ENCODE measurements at places on chromosomes 7 and 10.

- no peak for DNase-seq
Observed at GRCh38 chr10:89442289-89442688, 27.9 kb downstream of the IFIT5 start.

DNA sequence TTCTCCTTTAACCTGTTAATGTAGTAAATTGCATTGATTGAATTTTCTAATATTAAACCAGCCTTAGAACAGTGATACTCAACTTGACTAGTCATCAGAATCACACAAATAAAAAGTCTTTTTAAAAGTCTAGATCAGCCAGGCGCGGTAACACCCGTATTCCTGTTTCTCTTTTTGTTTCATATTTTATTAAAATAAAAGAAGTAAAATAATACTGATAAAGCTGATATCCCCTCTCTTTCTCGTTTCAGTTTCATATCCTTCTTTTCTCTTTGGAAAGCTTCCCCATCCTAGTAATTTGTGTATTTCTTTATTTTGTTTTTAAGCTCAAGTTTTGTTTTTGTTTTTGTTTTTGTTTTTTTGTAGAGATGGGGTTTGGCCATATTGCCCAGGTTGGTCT, 9.3 kb downstream of the SMO start:
- no peak for DNase-seq

DNA sequence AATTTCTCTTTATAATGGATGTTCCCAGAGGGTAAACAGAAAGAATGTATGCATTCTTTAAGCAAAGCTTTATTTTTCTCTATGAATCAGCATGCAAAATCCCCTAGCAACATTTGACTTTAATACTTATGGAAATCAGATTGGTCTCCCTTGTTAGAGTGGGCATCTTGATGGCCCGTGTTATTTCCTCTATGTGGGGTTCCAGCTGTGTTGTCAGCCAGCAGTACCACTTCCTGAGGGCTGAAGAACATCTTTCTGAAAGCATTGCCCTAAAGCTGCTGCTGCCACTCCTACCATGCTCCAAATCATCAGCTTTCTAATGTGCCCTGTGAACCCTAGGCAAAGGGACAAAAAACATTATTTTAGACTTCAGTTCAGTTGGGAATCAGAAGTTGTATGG, 70.4 kb upstream of the HECTD2 start:
- DNase-seq, result no peak

DNA sequence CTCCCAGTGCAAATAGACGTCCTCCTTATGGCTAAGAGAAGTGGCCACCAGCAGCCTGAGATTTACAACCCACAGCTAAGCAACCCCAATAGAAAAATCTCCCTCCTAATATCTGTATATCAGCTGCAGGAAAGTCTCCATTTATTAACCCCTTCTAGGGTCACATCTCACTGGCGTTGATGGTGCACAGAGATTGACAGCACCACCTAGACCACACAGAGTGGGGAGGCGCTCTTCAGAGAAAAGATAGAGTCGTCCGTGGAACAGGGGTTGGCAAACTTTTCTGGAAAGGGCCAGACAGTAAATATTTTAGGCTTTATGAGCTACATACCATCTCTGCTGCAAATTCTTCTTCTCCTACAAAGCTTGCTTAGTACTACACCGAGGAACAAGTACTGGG, 60.0 kb downstream of the NAMPT start:
- DNase-seq, result no peak

GRCh38 chr7:50588937-50589336, 23.7 kb upstream of the DDC start:
- no peak for DNase-seq

GRCh38 chr10:36730316-36730715, 395.1 kb upstream of the ANKRD30A start:
- DNase-seq, result no peak

DNA sequence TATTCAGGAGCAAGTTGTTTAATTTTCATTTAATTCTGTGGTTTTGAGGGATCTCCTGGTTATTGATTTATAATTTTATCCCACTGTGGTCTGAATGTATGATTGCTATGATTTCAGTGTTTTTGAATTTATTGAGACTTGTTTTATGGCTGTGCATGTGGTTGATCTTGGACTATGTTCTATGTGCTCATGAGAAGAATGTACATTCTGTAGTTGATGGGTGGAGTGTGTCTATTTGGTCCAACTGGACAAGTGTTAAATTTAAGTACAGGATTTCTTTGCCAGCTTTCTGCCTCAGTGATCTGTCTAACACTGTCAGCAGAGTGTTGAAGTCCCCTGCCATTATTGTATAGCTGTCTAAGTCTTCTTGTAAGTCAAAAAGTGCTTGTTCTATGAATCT, 34.8 kb upstream of the KIF5B start:
- no peak for DNase-seq

DNA sequence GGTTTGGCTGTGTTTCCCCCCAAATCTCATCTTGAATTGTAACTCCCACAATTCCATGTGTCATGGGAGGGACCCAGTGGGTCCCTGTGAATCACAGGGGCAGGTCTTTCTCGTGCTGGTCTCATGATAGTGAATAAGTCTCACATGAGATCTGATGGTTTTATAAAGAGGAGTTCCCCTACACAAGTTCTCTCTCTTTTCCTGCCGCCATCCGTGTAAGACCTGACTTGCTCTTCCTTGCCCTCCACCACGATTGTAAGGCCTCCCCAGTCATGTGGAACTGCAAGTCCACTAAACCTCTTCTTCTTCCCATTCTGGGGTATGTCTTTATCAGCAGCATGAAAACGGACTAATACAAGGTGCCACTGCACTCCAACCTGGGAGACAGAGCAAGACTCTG, 329.2 kb downstream of the TNS3 start:
- DNase-seq, result no peak

- no peak for DNase-seq
Observed at GRCh38 chr7:86963599-86964230, 95.7 kb downstream of the ELAPOR2 start.

DNA sequence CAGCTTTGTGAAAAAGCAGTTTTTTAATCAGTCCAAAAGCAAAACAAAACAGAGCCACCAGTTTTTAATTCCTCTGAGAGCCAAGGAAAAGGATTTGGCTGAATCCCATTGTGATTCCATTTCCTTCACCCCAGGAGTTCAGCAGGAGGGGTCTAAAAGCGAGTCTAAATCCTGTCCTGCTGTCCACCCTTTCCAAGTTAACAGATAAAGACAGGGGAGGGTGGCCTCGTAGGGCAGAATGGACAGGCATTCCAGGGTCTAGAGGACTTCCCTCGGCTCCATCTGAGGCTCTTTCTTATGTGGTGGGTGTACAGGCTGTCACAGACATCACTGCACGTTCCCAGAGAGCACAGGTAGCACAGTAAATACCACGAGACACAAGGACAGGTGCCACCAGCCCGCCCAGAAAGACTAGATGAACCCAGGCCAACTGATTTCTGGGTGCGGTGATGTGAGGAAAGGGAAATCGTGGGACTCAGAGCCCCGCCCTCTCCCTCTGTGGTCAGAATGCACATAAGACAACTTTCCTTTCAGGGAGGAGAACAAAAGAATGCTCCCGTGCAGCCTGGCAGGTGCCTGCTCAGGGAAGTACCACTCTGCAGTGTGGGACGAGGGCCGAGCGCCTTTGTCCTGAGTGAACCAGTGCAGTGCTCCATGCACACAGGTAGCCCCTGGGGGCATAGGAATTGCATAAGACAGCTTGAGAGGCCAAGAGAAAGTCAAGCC, 119.7 kb downstream of the ABLIM1 start:
- DNase-seq, result peak; percentile 42

DNA sequence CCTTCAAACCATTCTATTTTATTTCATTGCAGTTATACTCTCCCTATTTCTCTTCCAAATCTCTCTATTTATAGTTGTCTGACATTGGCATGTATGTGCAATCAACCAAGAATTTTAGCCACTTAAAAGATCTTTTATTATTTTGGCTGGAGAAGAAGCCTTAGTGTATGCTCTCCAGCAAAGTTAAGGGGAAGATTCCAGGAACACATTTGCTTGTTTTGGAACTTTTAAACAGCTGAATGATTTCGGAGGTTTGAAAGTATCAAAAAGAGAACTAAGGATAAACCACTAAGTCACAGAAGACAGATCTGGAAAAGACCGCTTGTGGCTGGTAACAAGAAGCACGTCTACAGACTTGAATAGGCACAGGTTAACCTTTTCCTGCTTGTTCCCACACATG, 182.2 kb upstream of the FZD1 start:
- DNase-seq, result no peak

DNA sequence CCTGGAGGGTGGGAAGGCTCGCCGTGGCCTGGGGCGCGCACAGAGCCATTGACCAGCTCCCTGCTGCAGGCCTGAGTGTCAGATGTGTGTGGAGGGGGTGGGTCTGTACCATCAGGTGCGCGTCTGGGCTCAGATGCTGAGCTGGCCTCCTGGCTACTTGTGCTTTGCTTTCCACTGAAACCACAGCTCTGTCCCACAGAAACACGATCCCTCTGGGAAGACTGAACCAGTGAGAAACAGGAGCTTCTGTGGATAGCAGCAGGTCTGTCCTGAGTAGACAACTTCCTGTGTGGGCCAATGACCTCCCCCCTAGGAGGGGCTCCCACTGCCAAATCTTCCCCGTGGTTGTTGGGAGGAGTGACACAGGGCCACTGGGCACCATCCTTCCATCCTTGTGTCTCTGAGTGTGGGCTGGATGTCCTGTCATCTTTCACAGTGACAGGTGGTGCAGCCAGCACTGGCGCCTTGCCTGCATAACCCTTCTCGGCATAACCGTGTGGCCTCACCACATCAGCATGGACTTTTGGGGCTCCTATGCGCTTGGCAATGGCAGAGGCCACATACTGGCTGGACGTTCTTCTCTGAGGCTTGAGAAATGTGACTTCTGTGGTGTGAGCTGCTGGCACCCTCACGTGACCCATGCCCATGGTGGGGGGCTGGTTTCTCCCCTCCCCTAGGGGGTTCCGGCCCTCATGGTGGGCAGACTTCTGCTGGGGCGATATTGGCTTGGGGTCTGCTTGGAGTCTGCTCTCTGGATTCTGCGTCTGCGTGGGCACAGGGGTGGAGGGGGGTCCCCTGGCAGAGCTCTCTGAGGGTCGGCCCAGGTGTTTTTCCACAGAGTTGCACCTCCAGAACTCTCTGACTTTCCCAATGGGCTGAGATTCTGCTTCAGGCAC, 245.5 kb upstream of the GRB10 start:
- no peak for DNase-seq

DNA sequence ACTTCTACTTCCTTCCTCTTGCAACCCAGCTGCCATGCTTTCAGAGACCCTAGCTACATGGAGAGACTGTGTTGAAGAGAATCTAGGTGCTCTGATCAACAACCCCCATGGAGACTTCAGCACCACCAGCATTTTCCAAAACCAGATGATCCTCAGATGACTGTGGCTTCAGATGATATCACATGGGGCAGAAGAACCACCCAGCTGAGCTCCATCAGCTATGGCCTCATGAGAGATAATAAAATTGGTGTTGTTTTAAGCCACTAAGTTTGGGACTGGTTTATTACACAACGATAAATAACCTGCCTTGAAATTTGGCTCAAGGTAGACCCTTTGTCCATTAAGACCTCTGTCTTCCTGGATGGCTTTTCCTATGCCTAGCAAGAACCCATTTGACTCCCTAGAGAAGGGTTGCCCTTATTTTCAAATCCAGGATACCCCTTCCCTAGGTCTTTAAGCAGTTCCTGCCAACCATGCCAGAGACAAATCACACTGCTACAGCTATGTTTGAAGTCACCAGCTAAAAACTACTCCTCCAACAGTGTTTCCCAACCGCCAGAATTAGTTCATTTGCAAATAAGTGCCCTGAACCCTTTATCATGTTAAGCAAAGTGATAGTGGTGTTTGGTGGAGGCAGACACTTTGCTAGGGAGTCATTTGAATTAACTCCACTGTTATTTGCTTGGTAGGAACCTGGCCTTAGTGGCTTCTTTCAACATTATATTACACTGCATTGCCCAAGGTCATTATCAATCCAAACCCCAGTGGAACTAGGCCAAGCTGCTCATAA, 136.9 kb upstream of the PALS2 start:
- no peak for DNase-seq

DNA sequence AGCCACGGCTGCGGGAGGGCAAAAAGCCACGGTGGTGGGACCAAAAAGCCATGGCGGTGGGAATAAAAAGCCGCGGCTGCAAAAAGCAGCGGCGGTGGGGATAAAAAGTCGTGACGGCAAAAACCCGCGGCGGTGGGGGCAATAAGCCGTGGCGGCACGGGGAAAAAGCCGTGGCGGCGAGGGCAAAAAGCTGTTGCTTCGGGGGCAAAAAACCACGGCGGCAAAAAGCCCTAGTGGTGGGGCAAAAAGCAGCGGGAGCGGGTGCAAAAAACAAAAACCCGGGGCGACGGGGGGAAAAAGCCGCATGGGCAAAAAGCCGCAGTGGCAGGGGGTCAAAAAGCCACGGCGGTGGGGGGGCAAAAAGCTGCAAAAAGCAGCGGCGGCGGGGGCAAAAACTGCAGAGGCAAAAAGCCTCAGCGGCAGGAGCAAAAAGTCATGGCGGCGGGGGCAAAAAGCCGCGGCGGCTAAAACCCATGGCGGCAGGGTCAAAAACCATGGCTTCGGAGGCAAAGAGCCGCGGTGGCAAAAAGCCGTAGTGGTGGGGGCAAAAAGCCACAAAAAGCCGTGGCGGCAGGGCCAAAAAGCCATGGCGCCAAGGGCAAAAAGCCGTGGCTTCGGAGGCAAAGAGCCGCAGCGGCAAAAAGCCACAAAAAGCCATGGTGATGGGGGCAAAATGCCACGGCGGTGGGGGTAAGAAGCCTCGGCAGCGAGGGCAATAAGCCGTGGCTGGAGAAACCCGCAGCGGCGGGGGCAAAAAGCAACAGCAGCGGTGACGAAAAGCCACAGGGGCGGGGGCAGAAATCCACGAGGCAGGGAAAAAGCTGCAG, 525.8 kb downstream of the ZNF33B start:
- DNase-seq, result no peak

Measured in T-helper 22 cell (primary cell).